ENCODE measurements at places on chromosomes 3 and 15.

DNA sequence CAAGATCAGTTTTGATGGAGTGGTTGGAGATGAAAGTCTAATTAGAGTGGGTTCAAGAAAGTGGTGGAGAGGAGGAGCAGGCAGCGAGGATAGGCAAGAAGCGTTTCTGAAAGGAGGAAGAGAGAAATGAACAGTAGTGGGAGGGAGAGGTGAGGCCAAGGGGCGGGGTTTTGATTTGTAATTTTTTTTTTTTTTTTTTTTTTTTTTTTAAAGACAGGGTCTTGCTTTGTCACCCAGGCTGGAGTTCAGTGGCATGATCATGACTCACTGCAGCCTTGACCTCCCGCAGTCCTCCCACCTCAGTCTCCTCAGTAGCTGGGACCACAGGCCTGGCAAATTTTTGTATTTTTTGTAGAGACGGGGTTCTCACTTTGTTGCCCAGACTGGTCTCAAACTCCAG, 36.6 kb downstream of the MRAS start:
- DNase-seq: no peak

DNA sequence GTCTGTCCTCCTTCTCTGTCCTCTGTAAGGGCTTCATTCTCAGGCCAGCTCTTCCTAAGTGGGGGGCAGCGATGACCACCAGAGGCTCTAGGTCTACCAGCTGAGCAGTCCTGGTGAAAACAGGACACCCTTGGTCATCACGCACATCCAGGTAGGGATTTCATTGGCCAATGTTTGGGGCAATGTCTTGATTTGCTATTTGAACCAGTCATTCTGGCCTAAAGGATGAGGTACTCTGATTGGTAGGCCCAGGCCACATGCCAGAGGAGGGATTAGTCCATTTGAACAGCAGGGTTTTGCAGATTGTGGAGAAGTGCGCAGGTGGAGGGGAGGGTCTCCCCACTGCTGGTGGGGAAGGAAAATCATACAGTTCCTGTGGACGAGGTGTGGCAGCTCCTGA, 57.3 kb downstream of the PLXNA1 start:
- DNase-seq: no peak

- DNase-seq: peak; percentile 43
Measured at GRCh38 chr3:108489776-108490175, 20.6 kb downstream of the MYH15 start.

DNA sequence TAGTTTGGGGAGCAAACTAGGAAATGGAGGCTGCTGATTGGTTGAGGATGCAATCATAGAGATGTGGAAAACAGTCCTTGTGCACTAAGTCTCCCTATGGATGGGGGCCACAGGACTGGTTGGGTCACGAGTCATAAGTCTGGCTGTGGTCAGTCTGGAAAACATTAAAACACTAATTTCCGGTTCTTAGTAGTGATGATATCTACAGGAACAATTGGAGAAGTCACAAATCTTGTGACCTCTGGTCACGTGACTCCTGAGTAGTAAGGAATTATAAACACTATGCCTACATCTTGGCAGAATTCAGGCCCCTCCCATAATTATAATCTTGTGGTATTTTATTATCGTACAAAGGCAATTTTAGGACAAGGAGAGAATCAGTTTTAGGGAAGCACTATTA, 317.3 kb upstream of the ARPP21 start:
- no peak for DNase-seq

DNA sequence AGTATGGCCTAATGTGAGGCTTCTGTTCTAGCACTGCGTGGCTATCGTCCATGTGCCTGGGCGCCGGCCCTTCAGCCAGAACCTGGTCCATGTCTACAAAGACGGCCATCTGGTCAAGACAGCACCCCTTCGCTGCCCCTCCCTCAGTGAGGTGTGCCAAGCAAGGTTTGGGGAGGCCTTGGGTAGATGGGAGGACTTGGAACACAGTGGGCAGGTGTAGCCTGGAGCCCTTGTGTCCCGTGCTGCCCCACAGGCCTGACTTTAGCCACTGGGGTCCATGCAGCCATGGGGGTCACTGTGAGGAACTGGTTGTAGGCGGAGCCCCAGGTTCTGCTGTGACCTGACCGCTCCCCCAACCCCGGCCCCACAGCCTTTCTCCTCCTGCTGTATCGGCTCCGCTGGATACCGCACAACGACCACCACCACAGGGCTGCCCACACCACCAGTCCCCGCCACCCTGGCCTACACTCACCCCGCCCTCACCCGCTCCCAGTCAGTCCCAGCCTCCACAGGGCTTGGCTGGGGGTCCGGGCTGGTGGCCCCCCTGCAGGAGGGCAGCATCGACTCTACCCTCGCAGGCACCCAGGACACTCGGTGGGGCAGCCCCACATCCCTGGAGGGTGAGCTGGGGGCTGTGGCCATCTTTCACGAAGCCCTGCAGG, 16.6 kb downstream of the NBEAL2 start:
- no peak for DNase-seq

- peak; percentile 8 for DNase-seq
Measured at GRCh38 chr3:126887686-126888085, 95.2 kb upstream of the PLXNA1 start.

GRCh38 chr15:39549912-39550311, 31.0 kb upstream of the THBS1 start:
- no peak for DNase-seq

GRCh38 chr3:29312960-29313452, 32.1 kb downstream of the RBMS3 start:
- DNase-seq: no peak

- no peak for DNase-seq
Measured at GRCh38 chr3:188468662-188469061, 314.7 kb downstream of the LPP start.
